ENCODE measurements at places on chromosomes 6 and 20.

GRCh38 chr6:158047563-158048323 lies 66.1 kb downstream of the SYNJ2 start:
- no peak for DNase-seq

DNA sequence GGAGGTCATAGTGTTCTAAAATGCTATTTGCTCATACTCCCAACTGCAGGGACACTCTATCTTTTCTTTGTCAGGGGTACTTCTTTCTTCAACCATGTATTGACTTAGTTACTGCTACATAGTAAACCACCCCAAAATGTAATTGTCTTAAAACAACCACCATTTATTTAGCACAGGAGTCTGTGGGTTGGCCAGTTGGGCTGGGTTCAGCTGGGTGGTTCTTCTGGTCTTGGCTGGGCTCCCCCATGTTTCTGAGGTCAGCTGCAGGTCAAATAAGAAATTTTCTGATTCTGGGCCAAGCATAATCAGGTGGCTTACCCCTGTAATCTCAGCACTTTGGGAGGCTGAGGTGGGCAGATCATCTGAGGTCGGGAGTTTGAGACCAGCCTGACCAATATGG lies 220.0 kb upstream of the BTBD3 start:
- DNase-seq = no peak

- DNase-seq = no peak
Observed at GRCh38 chr6:35330541-35331119, 11.7 kb upstream of the PPARD start.

GRCh38 chr6:24330137-24330732 lies 27.6 kb downstream of the DCDC2 start:
- no peak for DNase-seq

DNA sequence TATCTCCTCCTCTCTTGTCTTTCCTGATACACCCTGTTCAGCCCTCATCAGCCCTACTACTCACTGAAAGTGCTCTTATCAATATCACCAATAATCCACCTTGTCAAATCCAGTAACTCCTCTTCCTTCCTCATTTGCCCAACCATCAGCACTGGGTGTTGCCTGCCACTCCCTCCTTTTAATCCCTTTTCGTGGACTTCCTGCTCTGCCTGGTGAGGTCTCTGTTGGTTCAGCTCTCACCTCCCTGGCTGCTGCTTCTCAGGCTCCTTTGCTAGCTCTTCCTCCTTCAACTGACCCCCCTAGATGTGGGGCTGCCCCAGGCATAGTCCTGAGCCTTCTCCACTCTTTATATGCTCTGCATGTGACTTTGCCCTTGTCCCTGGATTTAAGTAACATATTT lies 92.5 kb downstream of the PREP start:
- DNase-seq = no peak

DNA sequence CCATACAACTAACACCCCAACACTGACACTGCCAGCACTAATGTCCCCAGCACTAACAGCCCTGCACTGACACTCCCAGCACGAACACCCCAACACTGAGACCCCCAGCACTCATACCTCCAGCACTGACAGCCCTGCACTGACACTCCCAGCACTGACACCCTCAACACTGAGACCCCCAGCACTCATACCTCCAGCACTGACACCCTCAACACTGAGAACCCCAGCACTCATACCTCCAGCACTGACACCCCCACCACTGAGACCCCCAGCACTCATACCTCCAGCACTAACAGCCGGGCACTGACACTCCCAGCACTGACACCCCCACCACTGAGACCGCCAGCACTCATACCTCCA lies 57.2 kb downstream of the ERMARD start:
- DNase-seq = no peak

- peak; percentile 21 for DNase-seq
Observed at GRCh38 chr6:146670161-146670560, 71.4 kb downstream of the ADGB start.
